ENCODE measurements at places on chromosomes 6 and 20.

DNA sequence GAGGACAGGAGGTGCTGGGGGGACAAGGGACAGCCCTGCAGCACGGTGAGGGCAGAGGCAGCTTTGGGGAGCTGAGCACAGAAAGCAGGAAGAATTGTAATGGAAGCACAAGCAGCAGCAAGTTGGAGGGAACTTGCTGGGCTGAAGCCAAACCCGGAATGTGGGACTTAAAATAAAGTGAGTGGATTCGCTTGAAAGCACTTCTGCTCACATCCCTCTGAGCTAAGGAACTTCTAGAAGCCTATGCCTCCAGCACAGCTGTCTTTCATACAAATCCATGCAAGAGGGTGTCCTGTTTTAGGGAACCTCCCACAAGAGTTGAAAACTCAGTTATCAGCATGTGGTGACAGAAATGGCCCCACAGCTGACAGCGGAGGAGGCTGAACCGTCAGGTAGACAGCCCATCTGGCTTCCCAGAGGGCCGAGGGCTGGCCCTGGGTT lies 71.4 kb upstream of the MLN start:
- no peak for DNase-seq

DNA sequence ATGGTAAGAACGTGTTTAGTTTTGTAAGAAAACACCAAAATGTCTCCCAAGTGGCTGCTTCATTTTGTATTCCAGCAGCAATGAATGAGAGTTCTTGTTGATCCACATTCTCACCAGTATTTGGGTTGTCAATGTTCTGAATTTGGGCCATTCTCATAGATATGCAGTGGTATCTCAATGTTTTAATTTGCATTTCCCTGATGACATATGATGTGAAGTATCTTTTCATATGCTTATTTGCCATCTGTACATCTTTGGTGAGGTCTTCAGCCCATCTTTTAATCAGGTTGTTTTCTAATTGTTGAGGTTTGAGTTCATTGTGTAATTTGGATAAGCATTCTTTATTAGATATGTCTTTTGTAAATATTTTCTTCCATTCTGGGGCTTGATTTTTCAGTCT lies 436.8 kb upstream of the IRAK1BP1 start:
- DNase-seq = no peak

GRCh38 chr6:12973386-12973785 lies 256.8 kb downstream of the PHACTR1 start:
- no peak for DNase-seq

- DNase-seq = no peak
Observed at GRCh38 chr20:7765221-7765620, 175.0 kb downstream of the HAO1 start.

- DNase-seq = no peak
Observed at GRCh38 chr6:72938104-72938503, 287.2 kb downstream of the KHDC1L start.

DNA sequence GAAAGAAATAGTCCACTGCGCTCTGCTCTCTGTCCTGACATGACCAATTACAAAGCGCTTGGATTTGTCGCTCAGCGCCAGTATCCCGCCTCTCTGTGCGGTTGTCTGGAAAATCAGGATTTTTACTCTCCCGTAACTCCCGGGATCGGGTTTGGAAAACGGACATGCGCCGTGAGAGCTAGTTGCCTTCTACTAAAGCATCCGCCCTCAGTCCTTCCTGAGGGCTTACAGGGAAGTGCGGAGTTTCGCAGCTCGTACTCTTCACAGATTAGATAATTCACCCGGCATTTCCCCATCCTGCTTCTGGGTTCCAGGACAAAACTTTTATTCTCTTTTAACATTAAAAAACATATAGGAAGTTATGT lies 427 bp upstream of the MKKS start:
- DNase-seq = peak; percentile 98

DNA sequence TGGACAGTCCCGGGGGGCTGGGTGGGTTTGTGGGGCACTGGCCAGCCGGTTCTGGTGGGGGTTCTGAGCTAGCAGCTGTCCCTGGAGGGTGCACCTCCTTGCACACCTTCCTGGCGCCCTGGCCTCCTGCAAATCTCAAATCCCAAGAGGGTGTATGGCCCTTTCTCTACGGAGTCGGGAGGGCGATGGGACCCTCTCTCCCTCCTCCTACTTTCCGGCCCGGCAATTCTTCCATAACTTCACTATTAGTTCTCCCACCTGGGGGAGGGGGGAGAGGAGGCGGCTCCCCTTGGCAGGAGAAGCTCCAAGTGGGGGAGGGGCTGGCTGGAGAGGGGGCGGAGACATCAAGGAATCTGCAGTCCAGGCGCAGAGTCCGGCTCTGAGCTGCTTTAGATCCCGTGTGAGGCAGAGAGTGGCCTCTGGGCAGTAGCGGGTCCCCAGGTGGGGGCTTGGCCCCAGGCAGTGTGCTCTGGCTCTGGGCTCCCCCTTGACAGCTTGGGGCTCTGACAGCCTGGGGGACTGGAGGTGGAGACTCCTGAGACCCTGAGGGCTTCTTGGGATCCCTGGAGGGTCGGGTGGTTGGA lies 1.4 kb upstream of the LAMA5 start:
- no peak for DNase-seq

- no peak for DNase-seq
Observed at GRCh38 chr6:4587171-4587570, 189.0 kb upstream of the CDYL start.

- no peak for DNase-seq
Observed at GRCh38 chr6:13668291-13668928, 43.2 kb downstream of the RANBP9 start.

GRCh38 chr20:62716941-62717310 lies 8.3 kb downstream of the NTSR1 start:
- no peak for DNase-seq

DNA sequence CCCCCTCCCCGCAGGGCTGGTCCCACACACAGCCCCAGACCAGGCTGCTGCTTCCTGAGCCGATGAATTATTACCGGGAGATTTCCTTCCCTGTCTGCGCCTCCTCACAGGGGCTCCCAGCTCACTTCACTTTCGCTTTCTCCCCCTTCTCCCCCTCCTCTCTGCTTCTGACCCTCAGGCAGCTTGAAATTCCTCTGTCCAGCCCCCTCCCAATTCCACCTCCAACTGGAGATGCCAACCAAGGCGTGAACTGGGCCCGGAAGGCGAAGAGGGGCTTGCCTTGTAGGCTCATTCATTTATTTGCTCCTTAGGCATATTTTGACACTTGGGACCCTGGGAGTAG lies 1.7 kb upstream of the TCF15 start:
- DNase-seq = no peak

- no peak for DNase-seq
Observed at GRCh38 chr6:167566711-167567141, 241.8 kb downstream of the TTLL2 start.

- no peak for DNase-seq
Observed at GRCh38 chr20:44896583-44896982, 11.1 kb downstream of the YWHAB start.

- DNase-seq = no peak
Observed at GRCh38 chr6:7993952-7994351, 70.2 kb downstream of the BLOC1S5 start.

DNA sequence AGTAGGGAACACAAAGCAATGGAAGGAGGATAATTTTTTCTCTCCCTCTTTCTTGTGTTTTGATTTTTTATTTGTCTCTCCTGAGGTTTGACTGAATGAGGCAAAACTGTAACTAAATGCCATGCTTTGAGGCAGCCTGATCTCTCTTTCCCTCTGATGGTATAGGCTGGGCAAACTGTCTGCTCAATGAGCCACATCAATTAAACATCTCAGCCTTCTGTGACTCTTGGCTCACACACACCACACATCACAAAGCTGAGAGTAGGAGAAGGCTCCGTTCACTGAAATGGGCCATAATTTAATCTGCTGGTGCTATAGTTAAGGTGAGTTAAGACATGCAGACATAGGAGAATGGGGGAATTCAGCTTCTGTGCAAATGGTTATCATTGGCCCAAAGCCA lies 28.1 kb upstream of the SCGN start:
- no peak for DNase-seq

DNA sequence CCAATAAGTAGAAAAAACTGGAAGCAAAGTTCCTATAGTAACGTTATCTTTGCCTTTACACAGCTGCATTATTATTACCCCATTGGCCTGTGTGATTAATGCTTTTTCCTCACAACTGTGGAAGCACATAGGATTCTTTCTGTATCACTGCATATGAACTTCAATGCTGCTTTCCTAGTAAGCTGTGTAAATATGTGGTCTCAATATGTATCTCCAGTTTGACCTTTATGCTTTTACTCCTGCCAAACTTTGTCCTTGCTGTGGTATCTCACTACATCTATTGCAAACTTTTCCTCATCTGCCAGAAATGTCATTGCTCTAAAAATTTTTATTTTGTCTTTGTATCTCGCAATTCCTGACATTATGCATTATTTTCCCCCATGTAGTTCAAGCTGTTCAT lies 168.6 kb downstream of the ZFAND3 start:
- DNase-seq = no peak

DNA sequence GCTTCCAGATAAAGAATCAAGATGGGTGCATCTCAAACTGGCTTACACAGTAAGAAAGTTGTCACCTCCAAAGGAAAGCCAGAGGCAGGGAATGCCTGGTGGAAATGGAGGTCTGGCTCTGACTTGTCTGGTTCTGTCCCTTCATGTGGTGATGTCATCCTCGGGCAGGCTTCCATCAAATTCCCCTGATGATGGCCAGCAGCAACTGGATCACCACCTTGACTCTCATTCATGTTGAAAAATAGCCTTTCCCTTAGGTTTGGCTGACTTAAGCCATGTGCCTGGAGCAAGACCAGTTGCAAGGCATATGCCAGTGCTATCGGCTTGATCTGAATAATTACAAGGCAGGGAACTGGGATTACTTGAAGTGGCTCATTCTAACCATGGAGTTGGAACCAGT lies 28.8 kb downstream of the IMPG1 start:
- no peak for DNase-seq

GRCh38 chr6:124334359-124334758 lies 530.7 kb downstream of the NKAIN2 start:
- DNase-seq = no peak

- no peak for DNase-seq
Observed at GRCh38 chr6:12051861-12052368, 39.8 kb downstream of the HIVEP1 start.

DNA sequence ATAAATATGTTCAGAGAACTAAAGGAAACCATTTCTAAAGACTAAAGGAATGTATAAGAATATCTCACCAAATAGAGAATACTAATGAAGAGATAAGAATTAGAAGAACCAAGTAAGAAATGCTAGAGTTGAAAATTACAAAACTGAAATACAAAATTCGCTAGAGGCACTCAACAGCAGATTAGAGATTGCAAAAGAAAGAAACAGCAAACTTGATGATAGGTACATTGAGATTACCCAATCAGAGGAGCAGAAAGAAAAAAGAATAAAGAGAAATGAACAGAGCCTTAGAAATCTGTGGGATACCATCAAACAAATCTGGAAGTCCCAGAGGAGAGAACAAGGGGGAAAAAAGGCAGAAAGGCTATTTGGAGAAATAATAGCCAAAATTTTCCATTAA lies 6.3 kb upstream of the PDCD2 start:
- DNase-seq = no peak

GRCh38 chr20:9401371-9401770 lies 113.0 kb upstream of the LAMP5 start:
- DNase-seq = no peak

DNA sequence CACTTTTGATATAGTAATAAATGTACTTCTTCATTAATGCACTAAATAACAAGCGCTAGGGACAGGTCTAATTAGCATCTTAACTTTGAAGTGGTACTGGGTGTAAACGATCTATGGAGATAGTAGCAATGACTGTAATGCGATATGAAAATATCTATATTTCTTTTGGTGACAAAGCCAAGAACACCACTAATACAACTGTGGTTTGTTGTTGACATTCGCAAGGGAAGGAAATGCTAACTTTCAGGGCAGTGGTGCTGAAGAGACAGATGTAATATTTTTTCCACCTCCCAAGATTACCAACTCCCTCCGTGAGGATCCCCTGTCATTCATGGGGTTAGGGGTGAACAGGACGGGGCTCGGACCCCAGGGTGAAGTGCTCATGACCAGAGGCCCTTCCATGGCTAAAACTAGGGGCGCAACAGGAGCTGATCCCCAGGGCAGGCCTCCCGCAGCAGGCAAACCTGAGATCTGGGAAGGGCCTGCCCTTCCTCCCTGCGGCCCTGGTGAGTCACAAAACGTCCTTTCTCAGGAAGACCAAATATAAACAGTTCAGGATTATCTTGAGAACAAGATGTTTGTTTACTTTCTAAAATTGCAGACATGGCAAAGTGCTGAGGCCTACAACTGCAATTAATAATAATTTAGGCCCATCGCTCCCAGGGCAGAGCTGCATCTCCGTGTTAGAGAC lies 65.0 kb upstream of the TOX2 start:
- no peak for DNase-seq

- no peak for DNase-seq
Observed at GRCh38 chr6:76633259-76633658, 560.8 kb upstream of the IMPG1 start.

DNA sequence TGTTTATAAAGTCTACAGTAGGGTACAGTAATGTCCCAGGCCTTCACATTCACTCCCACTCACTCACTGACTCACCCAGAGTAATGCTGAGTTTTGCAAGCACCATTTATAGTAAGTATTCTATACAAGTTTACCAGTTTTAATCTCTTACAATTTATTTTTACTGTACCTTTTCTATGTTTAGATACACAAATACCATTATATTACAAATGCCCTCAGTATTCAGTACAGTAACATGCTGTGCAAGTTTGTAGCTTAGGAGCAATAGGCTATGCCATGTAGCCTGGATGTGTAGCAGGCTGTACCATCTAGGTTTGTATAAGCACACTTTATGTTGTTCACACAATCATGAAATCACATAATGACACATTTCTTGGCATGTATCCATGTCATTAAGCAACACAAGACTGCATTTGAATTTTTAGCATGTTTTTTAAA lies 673.6 kb downstream of the CD109 start:
- peak; percentile 19 for DNase-seq

DNA sequence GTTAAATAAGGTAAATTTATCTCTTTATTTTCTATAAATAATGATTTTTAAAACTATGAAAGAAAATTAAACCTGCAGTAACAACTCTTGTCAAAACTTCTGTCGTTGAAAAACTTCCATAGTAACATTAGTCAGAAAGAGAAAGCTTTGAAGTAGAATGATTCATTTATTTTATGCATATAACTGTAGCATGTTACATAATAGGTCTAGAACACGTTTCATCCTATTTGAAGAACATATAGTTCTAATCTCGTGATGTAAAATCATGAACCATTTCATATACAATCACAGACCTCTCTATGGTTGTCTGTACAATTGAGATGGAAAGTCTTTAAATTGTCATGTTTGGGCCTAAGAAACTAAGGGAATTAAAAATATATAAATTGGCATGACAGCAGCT lies 61.3 kb upstream of the MYLIP start:
- no peak for DNase-seq

GRCh38 chr6:129632172-129632613 lies 77.8 kb downstream of the ARHGAP18 start:
- no peak for DNase-seq

DNA sequence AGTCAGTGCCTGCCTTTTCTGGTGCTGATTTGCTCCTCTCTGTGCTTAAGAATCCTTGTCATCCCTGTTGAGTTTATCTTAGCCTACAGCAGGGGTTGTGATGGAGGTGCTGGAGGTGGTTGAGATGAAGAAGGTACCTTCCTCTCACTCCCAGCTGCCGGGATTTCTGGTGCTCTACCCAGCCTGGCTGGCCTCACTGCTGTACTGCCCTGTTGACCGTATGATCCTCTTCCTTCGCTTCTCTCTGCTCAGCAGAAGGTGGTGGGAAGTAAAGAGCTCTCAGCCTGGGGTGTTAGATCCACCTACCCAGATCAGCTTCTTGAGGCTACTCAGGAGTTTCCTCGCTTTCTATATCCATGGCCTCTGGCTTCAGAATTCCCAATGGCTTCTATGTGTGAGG lies 101.0 kb upstream of the NXT1 start:
- no peak for DNase-seq

Data from HS-27A (cell line).